ENCODE measurements at places on chromosomes 13 and 19.
A peak's percentile ranks its signal among the peaks of the same experiment; 100 is the strongest.

GRCh38 chr19:5338656-5339197 lies 1.9 kb downstream of the PTPRS start:
- peak; percentile 73 for DNase-seq

DNA sequence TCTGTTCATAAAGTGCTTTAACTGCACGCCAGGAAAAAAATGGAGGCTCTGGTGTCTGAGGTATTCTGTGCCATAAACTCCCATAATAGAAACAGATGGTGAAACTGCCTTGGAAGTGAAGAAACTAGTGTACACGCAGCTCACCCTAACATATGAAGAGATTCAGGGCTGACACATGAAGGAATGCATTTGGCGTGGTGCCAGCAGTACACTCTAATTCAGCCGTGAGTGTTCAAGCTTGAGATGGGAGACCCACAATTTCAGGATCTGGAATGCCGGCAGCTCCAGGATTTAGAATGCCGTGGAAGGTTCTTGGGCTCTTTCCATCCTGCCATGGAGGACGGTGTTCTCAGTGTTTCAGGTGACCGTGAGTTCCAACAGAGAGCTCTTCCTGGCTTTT lies 478.4 kb downstream of the TSHZ3 start:
- DNase-seq = no peak

- no peak for DNase-seq
Measured at GRCh38 chr13:55571237-55571867, 1569.4 kb upstream of the PRR20A start.

DNA sequence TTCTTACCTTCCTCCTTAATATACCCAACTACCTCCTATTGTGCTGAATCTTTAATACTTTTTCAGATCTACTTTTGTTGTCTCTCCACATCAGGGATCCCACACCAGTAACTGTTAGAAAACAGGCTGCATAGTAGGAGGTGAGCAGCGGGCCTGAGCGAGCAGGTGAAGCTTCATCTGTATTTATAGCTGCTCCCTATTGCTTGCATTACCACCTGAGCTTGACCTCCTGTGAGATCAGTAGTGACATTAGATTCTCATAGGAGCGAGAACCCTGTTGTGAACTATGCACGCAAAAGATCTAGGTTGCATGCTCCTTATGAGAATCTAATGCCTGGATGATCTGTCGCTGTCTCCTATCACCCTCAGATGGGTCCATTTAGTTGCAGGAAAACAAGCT lies 279.8 kb downstream of the DIAPH3 start:
- no peak for DNase-seq

DNA sequence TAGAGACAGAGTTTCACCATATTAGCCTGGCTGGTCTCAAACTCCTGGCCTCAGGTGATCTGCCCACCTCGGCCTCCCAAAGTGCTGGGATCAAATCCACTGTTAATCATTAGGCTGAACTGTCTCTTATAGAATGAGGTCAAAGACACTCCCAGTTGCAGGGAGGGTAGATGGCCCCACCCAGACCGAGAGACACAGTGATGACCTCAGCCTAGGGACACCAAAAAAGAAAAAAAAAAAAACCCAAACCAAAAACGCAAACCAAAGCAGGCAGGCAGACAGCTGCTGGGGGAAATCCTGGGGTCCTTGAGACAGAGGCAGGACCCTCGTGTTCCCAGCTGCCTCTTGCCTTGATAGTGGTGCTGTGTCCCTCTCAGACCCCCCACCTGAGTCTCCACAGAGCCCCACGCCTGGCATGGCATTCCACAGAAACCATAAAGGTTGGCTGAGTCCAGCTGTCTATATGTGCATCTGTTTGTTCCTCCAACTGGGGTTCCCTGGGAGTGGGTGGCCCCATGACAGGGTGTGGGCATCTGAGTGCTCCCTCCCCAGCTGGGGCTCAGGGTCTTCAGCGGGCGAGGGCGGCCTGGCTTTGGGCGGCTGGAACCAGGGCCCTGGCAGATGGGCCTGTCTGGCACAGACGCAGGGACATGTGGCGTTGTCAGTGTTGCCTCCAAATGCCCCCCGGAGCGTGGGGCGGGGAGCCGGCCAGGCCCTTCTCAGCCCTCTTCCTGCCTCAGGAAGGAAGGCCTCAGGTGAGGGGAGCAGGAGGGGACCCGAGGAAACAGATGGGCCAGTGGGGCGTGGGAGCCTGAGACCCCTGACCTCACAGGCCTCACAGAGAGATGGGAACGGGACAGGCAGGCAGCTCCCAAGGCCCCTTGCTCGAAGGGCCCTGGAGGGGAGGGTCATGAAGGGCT lies 5.2 kb downstream of the DAND5 start:
- DNase-seq = peak; percentile 63

DNA sequence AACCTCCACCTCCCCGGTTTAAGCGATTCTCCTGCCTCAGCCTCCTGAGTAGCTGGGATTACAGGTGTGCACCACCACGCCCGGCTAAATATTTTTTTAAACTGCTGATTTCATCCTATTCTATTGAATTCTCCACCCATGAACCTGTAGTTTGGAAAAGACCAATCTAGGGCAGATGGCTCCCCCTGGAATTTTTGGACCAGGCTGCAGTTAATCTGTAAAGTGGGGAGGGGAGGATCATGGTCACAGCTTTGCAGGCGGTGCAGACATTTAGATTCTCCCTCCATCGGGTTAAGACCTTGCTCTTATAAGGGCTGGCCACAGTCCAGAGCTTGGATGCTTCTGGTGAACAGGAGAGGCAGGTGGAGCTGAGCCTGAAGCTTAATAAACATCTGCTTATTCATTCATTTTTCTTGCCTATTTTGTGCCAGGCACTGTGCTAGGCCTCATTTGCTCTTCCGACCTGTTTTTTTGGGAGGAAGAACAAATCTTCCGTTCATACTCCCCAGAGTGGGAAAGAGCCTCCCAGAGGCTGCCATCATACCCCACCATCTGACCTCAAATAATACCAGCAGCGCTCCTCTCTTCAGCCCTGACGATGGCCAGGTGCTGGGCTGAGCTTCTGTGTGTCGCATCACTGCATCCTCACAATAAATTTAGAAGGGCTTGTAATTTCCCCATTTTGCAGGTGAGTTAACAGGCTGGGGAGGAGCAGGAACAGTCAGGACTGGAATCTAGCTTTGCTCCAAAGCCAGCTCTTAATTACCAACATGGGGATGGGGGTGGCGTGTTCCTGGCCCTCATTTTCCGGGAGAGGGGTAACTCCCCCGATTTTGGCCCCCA lies 902 bp upstream of the CCDC106 start:
- no peak for DNase-seq

- no peak for DNase-seq
Measured at GRCh38 chr13:87498681-87499080, 172.5 kb upstream of the SLITRK5 start.

DNA sequence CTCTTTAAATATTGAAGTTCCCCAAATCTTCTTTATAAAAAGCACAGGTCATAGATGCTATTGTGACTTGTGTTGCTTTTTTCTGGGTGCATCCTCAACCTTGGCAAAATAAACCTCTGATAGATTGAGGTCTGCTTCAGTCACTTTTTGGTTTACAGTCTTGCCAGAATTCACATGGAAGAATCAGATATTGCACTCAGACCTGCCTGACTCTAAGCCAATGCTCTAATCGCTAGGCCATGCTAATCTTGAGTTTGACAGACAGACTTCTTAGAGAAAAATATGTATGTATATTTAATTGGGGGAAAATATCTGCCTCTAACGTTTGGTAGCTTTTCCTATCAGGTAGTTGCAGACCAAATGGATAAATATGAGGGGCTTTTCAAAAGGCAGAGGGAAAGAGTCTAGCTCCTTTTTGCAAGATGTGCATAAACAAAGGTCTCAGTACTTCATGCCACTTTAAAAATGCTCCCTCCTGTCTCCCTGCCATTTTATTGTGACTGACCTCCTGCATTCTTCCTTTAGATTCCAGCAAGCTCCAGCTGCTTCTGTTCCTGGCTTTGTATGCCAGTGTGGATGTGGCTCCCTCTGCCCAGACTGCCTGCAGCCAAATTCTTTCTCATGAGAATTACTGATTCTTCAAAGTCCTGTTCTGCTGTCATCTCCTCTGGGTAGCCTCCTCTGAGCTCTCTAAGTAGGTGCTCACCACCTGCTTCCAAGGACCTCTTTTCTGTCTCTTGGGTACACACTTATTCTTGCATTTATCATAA lies 42.4 kb upstream of the RFC3 start:
- DNase-seq = no peak

- DNase-seq = no peak
Measured at GRCh38 chr19:16026131-16026530, 50.2 kb upstream of the TPM4 start.

GRCh38 chr13:72122661-72123255 lies 255.8 kb upstream of the DACH1 start:
- DNase-seq = no peak

GRCh38 chr19:52735734-52736133 lies 890 bp upstream of the ZNF611 start:
- DNase-seq = no peak

DNA sequence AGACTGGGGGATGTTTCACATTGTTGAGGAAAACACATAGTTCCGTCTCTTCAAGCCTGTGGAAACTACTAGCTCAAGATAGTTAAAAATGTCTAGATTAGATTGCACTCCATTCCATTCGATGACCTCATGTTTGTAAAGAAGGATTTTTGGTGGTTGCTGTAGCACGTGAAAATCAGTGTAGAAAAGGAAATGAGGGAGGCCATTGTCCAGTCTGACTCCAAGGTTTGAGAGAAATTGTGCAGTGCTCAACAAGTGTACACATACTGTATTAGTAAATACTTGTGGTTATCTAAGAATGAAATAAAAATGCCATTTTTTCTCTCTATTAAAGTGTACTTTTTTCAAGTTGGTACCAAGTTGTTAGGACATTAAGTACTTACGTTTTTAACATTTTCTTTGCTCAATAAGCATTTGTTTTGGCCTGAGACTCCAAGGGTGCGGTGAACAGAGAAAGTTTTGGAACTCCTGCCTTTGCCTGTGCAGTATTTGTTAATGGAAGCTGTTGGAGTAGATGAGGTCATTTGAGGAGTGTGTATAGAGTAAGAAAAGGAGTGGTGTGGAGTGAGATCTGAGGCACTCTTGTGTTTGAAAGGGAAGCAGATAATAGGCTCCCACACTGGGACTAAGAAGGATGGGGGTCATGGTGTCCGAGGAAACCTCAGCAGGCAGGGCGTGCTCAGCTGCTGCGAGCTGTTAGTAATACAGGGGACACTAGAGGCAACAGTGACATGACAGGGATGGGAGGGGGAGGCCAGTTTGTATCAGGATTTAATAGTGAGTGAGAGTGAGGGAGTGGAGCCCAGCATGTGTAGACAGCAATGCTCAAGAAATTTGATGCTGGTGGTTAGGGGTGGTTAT lies 4.4 kb downstream of the WASF3 start:
- no peak for DNase-seq

DNA sequence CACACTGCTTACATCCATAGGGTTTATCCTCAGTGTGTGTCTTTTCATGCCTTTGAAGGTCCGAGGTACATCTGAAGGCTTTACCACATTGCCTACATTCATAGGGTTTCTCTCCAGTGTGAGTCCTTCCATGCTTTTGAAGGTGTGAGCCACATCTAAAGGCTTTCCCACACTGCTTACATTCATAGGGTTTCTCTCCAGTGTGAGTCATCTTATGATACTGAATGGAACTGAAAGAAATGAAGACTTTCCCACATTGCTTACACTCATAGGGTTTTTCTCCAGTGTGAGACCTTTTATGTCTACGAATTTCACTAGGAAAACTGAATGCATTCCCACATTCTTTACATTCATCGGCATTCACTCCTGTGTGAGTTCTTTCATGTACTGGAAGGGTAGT lies 7.1 kb downstream of the ZNF20 start:
- no peak for DNase-seq

GRCh38 chr19:38047641-38048040 lies 140.6 kb downstream of the SIPA1L3 start:
- DNase-seq = no peak

GRCh38 chr19:51809787-51810186 lies 14.8 kb downstream of the FPR3 start:
- no peak for DNase-seq

- peak; percentile 58 for DNase-seq
Measured at GRCh38 chr19:44808463-44809371, at the start of gene BCAM. Gene BCAM (plus strand): TSS chr19:44809103. CDS start chr19:44809125, 22 bp downstream.

DNA sequence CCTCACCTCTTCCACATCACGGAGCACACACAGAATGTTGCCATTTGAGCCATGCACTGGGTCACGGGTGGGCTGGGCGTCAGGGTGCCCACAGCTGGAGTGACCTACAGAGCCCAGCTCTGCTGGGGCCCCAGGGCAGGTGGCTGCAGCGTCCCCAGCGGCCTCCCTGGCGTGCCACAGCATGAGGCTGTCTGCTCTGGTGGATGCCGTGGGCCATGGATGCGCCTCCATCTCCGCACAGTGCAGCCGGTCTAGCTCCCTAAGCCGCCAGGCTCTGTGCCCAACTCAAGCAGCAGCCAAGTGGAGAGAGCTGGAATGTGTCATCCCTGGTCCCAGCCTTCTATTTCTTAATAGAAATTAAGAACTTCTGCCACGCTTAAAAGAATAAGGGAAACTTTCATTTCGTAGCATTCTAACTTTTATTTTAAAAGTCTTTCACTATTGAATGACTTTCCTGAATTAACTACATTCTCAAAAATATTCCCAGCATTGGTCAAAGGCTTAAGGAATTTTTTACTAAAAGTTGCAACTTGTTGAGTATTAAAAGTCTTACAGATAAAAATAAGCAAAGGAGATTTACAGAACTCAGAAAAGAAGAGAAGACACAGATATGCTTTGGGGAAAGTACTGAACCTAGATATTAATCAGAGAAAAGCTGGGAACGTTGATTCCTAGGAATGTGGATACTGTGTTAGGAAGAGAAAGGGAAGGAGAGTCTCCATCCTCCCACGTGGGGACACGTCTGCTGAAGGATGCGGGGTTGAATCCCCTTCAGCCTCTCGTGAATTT lies 59.3 kb downstream of the ATP11A start:
- DNase-seq = no peak

DNA sequence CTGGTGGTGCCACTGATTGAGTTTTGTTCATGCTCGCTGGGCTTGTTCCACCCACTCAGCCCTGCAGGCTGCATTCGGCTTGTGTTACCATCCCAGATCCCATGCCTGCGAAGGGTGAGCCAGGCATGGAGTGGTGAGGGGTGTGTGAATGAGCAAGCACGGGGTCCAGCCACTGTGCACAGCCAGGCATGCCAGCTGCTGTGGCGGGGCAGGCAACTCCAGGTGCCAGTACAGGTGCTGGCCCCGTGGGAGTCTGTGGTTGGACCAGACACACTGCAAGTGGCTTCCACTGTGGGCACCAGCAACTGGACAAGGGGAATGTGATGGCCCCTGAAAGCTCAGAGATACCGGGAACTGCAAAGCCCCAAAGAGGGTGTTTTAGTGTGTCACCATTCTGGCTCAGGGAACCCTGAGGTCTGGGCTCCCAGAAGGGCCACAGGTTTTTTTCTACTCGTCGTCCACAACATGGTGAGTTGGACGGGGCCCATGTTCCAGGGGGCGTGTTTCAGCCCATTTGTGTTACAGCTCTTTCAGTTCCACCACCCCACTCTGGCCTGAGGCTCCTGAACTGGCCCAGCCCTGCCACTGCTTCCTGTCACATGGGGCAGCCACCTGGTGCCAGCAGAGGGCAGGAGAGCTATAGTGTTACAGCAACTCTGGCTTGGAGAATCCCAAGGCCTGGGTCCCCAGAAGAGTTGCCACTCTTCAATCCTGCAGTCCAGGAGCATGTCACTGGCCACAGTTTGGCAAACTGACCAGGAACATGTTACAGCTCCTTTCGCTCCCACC lies 217.0 kb upstream of the OBI1 start:
- no peak for DNase-seq

GRCh38 chr13:25069911-25070310 lies 26.0 kb upstream of the PABPC3 start:
- no peak for DNase-seq

Data from GM20000 (cell line).